Central memory CD4-positive, alpha-beta T cell (primary cell): ENCODE measurements at places on chromosomes 5 and 9.
A peak's percentile ranks its signal among the peaks of the same experiment; 100 is the strongest.

DNA sequence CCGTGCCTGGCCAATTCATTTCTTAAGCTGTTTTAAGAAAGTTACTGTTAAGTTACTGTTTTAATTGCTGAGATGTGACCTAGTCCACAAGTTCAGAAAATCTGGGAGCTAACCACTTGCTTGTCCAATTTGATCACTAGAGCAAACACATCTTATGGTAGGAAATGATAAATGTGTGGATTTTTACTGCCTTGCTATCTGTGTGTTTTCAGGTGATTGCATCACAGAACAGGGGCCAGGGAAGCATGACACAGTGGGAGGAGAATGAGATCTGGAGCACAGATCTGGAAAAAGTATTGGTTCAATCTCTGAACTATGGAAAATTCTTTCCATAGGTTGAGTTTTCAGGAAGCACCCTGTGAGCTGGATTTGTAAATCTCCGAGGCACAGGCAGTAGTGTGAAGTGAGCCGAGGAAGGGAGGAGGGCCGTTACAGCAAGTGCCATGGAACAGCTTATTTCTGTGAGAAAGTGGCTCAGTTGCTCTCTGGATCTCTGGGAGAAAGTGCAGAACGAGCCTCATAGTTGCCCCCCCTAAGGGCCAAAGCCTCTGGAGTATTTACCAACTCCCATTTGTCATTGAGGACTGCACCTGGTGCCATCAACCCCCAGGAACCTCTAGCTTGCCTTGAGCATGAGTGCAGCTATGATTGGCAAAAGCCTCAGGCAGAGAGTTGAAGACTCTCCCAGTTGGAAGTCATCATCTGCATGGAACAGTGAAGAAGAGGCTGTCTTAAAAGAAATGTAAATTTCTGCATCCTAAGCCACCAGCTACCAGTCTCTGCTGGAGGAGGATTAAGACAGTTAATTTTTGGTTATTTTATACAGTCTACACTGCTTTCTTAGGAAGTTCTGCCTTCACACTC lies 161.8 kb upstream of the CLINT1 start:
- DNase-seq, result no peak

- no peak for DNase-seq
These were observed 28.0 kb downstream of the CDO1 start for GRCh38 chr5:115788440-115788839.

GRCh38 chr9:86350006-86350760 lies 4.0 kb downstream of the TUT7 start:
- no peak for DNase-seq

DNA sequence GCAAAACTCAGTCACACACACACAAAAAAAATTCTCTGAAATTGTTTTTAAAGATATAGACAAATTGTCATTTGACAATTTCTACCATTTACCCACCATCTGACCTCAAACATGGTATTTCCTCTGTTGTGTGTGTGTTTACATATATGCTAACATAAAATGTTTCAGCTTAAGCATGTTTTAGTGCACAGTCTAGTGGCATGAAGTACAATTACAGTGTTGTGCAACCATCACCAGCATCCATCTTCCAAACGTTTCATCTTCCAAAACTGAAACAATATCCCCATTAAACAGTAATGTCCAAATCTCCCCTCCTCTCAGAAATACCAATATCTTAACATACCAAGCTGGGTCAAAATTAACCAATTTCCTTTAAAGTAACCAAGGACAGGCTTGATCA lies 65.2 kb downstream of the MYO10 start:
- DNase-seq, result no peak

DNA sequence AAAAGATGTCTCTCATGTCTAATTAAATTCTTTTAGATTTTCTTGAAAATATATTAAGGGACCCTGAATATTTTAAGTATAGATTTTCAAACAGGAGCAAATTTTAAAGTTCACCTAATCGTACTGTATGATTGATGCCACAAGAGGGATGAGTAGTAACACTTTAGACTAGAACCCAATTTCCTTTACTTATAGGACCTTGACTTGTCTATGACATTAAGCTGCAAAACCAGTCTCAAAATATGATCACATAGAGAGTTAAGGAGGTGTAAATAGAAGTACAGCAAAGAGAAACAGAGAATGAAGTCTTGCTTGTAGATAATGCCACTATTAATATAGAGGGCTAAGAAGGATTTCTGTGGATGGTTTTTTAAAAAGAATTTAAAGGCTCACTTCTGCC lies 312.9 kb upstream of the PRR16 start:
- no peak for DNase-seq

DNA sequence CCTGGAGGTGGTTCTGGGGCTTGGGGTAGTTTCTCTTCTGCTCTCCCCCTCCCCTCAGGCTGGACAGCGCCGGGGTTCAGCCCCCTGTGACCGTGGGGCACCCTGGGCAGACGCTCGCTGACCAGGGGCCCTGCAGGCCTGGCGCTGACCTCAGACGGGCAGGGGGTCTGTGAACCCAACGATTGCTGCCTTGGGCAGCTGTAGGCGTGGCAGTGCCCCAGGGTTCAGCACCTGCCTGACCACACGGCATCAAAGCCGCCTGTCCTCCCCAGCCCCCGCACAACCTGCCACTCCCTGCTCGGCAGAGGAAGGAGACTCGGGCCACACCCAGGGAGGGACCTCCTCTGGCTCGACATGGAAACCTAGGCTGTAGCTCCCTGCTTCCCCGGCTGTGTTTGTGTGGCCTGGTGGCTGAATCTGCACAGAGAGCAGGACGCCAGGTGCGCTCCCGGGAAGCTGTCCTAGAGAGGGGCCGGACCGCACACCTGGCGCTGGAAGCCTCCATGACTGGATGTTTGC lies 12.2 kb downstream of the LCN12 start:
- DNase-seq, result no peak

DNA sequence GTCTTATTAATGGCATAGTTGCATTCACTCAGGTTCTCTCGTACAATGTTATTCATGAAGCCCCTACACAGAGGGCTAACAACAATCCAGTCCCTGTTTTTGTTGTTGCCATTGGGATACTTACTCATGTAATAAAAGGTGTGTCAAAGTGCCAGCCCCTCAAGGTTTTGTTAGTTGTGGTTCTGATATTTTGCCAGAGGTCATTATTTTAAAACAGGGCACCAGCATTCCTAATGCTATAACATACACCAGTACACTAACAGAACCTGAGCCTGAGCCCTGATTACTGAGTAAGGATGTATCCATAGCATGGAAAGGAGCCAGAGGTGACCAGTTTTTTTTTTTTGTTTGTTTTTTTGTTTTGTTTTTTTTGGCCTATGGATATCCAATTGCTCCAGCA lies 50.2 kb downstream of the SMC2 start:
- DNase-seq, result no peak

GRCh38 chr5:133333326-133334150 lies 278.8 kb downstream of the FSTL4 start:
- no peak for DNase-seq

DNA sequence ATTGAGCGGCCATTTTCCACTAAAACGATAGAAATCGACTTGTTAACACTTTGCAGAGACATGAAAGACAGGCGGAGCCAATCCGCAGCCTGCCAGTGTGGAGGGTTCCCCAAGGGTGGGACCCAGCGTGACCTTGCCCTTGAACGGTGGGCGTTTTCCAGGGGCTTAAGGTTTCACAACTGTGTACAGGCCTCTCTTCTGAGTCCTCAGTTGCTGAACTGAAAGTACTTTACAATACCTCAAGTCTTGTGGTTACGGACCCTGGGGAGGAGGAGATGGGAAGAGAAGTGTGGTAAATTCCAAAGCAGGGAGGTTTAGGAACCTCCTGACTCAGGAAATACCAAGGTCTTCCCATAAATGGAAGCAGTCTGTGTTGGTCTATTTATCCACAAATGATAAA lies 68.2 kb upstream of the CKMT2 start:
- DNase-seq, result no peak

GRCh38 chr5:39076757-39077728 lies 2.8 kb upstream of the RICTOR start:
- no peak for DNase-seq

DNA sequence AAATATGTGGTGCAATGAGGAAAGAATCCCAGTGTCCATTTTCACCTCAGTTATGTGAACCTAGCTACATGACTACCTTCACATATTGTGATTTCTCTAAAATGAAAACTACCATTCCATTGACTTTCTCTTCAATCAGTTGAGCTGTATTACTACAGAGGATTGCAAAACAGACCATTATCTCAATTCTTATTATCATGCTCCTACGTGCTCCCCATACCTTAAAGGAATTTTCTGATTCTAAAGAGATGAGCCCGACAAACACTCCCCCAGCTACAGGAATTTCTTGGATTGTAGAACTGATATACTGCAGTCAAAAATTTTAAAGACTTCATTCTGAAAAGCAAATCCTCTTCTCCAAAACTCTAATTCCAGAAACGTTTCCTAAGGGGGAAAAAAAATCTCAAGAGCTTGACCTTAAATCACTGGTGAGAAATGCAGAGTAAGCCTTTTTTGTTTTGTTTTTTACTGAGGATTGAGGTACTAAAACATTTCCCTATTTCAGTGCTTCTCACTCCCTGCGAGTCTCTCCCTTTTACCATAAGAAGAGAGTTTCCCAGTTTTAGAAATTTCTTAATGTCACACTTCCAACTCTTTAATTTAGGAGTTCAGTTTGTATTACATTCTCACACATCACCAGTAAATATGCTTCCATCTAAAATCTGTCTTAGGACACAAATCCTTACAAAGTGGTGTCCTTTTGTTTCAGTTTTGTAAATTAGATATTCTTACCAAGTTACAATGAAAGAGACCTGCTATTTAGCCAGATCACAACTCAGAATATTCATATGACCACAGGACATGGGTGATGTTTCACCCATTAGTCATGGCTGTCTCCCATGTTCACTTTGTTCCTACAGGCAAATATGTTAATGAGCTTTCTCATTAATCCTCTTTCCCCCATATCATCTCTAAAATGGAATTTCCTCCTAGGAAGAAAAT lies 203.8 kb downstream of the TSSK1B start:
- DNase-seq, result no peak

- no peak for DNase-seq
These were observed 54.3 kb upstream of the BOD1 start for GRCh38 chr5:173670791-173671120.

- DNase-seq, result no peak
These were observed 4.8 kb downstream of the LHX2 start for GRCh38 chr9:124016175-124017050.

- DNase-seq, result no peak
These were observed 261.1 kb downstream of the MED10 start for GRCh38 chr5:6117212-6117611.

DNA sequence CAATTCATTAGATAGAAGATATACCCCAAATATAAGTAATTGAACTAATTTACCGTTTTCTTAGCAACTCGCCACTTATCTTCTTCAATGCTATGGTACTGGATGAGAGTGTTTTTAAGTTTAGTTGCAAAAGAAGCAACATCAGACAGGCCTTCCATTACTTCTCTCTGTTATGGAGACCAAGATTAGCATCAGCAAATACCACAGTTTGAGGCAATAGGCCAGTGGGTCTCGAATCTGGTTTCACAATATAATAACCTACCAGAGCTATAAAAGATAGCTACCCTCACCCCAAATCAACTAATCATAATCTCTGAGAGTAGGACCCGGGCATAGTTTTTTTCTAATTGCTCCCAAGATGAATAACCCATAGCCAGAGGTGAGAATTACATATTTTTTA lies 5.1 kb downstream of the STARD4 start:
- DNase-seq, result no peak

- DNase-seq, result no peak
These were observed 247.4 kb downstream of the ARHGAP26 start for GRCh38 chr5:143017541-143017940.

DNA sequence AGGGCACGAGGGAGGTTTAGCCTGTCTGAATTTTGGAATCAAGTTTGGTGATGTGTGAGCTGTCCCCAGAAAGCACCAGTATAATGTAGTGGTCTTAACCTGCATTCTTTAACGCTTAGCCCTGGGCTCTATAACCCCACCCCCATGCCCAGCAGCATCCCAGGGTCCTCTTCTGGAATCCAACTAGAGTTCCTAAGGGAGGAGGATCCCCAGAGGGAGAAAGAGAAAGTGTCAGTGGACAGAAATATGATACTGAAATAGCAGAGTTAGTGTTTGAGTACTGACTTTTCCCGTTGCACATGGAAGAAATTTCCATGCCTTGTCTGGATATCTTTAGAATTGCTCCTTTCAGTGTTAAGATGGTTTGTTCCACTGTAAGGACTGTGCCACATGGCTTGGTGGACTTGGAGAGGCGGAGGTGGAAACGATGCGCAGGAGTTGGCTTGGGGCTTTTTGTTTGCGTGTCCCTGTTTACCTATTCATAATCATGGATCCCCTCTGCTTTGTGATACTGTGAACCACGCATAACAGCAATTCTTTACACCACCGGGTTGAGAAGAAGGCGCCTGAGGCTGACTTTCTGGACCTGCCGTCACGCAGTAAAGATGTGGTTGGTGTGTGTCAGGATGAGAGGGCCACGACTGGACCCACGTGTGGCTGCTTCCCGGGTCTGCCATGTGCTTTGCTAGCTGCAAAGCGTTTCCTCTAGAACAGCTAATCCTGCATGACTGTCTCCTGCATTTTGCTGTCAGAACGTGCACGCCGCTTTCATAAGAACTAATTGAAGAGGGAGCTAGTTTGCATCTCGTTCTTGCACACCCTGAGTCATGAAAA lies 142.3 kb downstream of the SMARCA2 start:
- DNase-seq, result peak; percentile 13

DNA sequence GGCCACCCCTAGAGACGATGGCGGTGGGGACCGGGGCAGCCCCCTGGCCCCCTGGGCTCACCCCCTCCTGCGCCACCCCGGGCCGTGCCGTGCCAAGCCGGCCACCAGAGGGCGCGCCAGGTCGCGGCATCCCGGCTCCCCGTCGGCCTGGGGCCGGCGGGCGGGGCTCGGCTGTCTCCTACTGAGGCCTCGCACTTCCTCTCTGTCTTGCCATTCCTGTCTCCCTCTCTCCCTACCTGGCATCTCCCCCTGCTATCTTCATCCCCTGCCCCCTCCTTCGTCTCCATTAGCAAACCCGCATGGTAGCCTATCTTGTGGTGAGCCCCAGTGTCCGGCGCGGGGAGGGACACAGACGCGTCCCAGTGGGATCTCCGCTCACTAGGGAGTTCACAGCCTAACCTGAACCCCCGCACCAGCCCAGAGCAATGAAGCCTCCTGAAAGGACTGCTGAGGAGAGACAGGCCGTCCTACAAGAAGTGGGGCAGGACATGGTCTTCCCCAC lies 29.8 kb upstream of the FABP6 start:
- peak; percentile 49 for DNase-seq

GRCh38 chr5:172556971-172557461 lies 84.0 kb upstream of the NEURL1B start:
- no peak for DNase-seq
